ENCODE measurements at places on chromosomes 7 and 10. TPM values are rescaled to one million over a fixed set of nuclear protein-coding genes. Genes with fewer than 3 reads are reported as not detected.

MTPN gene
- 46.3 TPM for total RNA-seq

MOGAT3 gene
- not detected for total RNA-seq

DNA sequence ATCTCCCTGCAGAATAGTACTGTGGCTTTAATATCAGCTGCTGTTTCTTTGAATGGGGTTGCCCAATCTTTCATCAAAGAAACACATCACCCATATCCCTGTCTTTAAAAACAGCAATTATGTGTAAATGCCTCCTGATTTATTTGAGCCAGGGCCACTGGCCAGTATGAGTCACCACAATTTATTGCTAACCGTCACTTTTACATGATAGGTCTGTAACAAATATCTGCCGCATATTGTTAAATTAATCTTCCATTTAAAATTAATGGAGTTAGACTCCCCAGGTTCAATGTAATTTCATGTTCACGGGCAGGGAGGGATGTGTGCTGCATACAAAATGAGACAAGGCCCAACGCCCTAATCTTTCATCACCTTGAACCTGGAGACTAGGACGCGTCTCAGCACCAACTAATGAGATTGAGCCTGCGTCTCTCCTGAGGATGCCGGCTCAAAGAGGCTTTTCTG is 673.4 kb downstream of the AUTS2 start:
- no peak for DNase-seq

GRCh38 chr10:1782841-1783240 is 45.5 kb upstream of the ADARB2 start:
- DNase-seq, result no peak

GRCh38 chr10:13707156-13707881 is 120.6 kb downstream of the PRPF18 start:
- peak; percentile 53 for DNase-seq

- DNase-seq, result peak; percentile 36
Measured at GRCh38 chr7:150756858-150757257, 19.6 kb downstream of the GIMAP5 start.

GRCh38 chr7:85586091-85586490 is 399.2 kb upstream of the SEMA3D start:
- DNase-seq, result no peak
